ENCODE measurements at places on chromosomes 5 and 9.

GRCh38 chr5:178349625-178350353, 117.2 kb upstream of the PHYKPL start:
- DNase-seq, result no peak

GRCh38 chr5:5705010-5705409, 282.5 kb downstream of the ICE1 start:
- no peak for DNase-seq

GRCh38 chr5:104084896-104085295, 522.3 kb upstream of the NUDT12 start:
- DNase-seq, result no peak

DNA sequence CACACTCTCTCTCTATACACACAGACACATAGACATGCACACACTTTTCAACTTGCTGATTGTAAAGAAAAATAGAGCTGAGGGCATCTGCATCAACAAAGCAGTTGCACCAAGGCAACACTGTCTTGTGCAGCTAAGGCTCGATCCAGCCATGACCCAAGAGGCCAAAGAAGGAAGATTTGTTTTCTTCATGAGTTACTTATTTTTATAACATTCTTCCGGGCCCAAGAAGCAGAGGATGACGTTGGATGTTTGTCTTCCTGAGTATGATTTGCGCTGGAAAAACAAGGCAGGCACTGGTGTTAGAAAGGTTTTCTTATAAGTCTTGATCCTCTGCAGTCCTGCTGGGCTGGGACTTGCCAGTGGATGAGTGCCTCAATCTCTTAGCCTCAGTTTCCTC, 344.1 kb downstream of the ADAMTS6 start:
- DNase-seq, result no peak

DNA sequence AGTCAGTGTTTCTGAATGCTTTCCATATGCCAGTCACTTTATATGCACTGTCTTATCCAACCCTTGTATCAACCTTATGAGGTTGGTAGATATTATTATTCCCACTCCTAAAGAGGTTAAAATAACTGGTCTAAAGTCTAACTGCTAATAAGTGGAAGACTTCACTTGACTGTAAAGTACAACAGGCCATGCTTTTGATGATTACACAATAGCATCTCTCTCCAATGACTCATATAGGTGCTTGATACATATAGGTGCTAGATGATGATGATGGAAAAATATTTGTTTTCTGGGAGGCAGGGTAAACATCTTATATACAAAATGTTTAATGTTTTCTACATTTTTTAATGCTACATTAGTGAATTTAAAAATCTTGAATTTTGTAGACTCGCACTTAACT, 75.9 kb upstream of the NR3C1 start:
- no peak for DNase-seq

All from activated naive CD4-positive, alpha-beta T cell treated with anti-CD3 and anti-CD28 coated beads, Interleukin-2, amount 10 ng/mL, durations not matched to agents 7 days and 5 days (primary cell).